ENCODE measurements at places on chromosomes 3 and 15. TPM values are rescaled to one million over a fixed set of nuclear protein-coding genes. Genes with fewer than 3 reads are reported as not detected.

KBTBD8 gene
- total RNA-seq = 38.1 TPM

SLC35A5 gene
- 43.0 TPM for total RNA-seq

LRRIQ4 gene
- total RNA-seq = 0.06 TPM

DUOX1 gene
- not detected for total RNA-seq

CSPG4 gene
- 58.4 TPM for total RNA-seq

CLEC3B gene
- 28.8 TPM for total RNA-seq

CLDN18 gene
- not detected for total RNA-seq

TMPRSS7 gene
- under 0.01 TPM for total RNA-seq

LOXL1 gene
- total RNA-seq = 204 TPM

PLA1A gene
- 0.25 TPM for total RNA-seq

ARHGAP31 gene
- total RNA-seq = 9.1 TPM

HCN4 gene
- total RNA-seq = not detected

SAMMSON gene
- total RNA-seq = not detected

GPR62 gene
- total RNA-seq = under 0.01 TPM

GCSAM gene
- not detected for total RNA-seq

GPR156 gene
- total RNA-seq = 0.40 TPM

ADAMTSL3 gene
- 0.56 TPM for total RNA-seq

TMEM41A gene
- total RNA-seq = 10.4 TPM

ZDHHC23 gene
- total RNA-seq = 3.8 TPM

ADAMTS7 gene
- total RNA-seq = 8.7 TPM

MAPK6 gene
- 57.0 TPM for total RNA-seq

UBL7 gene
- 29.2 TPM for total RNA-seq

CCDC13 gene
- 0.50 TPM for total RNA-seq

SYNPR gene
- total RNA-seq = not detected

CCR9 gene
- total RNA-seq = not detected

COMMD4 gene
- total RNA-seq = 114 TPM

MORC1 gene
- total RNA-seq = not detected
